Stimulated activated CD8-positive, alpha-beta memory T cell treated with anti-CD3 and anti-CD28 coated beads, Interleukin-7, amount 100 ng/mL, for 1 hour (primary cell): ENCODE measurements at places on chromosomes 5 and 9.

DNA sequence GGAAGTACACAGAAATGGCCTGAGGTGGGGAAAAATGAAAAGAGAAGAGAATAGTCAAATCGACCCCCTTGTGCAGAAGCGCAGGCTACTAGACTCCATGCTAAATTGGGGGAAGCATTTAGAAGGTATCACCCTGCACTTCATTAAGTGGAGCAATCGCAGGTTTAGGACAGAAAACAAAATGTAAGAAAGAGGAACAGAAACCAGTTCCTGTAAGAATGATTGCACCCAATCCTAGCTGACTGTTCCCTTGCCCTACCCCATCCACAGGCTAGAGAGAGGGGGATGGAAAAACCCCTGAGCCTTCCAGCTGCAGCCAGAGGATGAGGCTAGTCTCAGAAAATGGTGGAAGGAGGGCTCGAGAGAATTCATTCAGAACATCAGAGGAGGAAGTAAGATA, 23.9 kb upstream of the PPP1R2B start:
- no peak for DNase-seq

DNA sequence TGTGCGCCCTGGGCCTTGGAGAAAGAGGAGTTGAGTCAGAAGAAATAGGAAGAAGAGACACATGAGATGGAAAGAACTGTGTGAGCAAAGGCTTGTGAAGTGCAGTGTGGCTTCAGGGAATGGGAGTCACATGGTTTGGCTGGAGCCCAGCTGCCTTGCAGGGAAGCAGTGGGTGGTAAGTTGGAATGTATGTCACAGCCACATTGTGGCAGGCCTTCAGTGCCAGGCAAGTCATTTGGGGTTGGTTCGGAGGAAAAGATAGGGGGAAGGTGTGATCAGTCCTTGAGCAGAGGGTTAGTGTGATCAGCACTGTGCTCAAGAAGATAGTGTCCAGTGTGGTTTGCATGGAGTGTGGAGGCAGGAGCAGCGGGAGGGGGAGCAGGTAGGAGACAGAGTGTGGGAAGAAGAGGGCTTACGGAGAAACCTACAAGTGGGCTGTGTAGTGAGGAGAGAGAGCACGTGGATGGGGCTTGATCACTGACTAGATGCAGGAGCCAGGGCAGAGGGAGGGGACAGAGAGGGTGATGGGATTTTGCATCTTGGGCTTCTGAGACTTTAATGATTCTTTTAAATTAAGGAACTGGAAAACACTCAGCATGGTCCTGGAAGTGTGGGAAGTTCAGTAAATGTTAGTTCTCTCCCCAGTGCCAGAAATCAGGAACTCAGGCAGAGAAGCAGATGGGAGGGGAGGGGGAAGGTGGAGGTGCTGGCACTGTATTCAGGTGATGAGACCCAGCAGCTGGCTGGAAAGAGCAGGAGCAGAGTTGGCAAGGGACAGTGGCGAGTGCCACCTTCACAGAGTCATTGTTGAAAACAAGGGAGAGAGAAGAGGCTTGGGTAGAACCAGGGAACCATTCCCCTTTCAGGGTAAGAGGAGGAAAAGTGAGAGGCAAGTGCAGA, 46.6 kb downstream of the ARHGAP26 start:
- no peak for DNase-seq

DNA sequence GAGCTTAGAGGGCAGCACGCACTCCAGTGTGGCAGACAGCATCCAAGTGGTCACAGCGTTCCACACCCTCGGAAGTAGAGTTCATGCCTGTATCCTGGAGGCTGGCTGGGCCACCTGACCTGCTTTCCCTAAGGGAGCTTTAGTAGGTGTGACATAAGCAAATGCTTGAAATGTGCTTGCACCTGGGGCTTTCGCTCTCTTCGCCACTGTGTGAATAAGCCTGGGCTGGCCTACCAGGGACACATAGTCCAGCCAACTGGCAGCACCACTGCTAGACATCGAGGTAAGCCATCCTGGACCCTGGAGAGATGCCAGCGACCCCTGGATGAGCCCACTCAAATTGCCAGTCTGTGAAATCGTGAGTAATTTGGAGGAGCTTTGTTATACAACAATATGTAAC, 24.9 kb upstream of the IRX4 start:
- no peak for DNase-seq

DNA sequence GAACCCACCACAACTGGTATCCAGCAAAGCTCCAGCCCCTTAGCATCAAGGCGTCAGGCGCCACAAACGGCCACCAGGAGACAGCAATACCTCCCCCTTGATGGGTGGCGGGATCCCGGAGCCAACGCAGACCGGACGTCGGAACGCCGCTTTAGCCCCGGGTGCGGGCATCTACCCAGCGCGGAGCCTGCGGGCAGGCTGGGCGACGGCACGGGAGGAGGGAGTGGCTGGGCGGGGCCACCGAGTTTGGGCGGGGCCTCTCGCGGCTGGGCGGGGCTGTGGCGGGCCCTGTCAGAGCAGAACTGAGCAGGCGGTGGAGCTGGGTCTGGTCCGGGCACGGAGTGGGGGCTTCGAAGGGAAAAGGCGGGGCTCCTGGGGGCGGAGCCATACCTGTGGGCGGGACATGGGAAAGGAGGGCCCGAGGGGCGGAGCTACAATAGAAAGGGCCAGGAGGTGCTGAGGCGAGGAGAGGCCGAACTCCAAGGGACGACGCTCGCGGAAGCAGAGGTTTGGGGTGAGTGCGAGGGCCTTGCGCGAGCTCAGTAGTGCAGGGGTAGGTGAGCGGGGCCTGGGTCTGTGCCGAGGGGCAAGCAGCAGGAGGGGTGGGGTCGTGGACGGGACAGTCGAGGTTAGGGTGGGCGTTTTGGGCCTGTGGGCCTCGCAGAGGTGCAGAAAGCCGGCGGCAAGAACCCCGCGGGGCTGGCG, 40.2 kb upstream of the GARNL3 start:
- peak; percentile 73 for DNase-seq

DNA sequence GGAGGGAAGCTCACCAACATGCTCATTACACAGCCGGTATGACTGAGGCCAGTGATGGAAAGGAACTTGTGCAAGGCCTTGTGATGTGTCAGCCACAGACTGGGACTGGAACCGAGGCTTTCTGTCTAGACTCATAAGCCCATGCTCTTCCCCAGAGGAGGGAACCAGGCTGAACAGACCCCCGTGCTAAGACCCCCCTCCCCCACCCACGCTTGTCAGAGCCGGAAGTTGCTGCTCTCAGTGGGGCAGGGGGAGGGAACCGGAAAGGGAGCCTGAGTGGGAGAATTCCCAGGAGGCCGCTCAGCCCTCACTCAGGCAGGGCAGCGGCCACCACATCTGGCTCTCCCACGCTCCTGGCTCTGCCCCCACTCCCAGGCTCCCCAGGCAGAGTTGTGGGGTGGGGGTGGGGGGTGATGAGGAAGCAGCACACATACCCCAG, 4.1 kb upstream of the PDGFRB start:
- no peak for DNase-seq

- DNase-seq = no peak
Observed at GRCh38 chr9:34227445-34227844, 48.6 kb downstream of the UBAP1 start.

GRCh38 chr9:93673021-93673838, 96.8 kb downstream of the PHF2 start:
- no peak for DNase-seq

DNA sequence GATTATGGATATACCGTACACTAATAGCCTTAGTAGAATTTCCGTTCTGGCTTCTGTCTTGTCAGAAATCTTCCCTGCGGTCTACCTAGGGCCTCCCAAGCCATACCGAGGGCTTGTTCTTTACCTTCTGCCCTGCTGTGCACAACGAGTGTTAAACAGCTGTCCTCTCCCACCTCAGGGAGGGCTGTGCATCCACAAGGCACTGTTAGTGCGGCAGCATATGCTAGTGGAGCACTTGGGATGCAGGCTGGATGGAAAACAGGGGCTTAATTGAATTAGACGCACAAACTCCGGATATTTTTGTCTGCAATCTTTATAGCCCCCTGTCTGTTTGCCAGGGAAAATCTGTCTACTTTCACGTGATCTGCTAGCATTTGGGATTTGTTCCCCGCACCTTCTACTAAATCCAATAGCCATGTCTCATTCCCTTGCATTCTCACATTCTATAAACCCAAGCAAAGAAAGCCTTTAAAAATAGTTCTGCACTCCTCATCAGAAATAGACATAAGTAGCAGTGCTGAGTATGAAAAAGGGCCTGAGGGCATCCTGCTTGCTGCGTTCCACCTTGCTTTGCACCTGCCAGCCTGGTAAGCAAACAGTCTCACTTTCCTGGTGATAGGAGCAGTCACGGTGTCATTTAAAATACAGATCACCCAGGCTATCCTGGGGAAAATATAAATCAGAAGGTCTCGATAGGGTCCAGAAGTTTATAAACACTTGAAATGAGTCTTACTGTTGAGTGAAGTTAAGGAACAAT, 382.6 kb downstream of the RASEF start:
- no peak for DNase-seq

DNA sequence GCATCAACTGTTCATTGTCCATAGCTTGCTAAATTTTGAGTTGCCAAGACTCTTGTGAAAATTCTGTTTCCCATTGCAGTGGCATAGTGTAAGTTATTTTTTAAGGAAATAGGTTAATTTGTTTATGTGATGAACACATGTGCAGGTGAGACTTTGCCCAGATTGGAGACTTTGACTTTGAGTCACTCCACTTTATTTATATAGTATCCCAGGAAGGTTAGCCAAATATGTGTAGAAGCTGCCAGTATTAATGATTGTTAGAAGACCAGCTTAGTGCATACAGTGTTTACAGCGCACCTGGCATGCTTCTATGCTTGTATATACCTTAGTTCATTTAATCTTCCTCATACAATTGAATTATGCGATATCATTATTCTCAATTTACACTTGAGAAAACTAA, 51.0 kb downstream of the MTAP start:
- DNase-seq = no peak

DNA sequence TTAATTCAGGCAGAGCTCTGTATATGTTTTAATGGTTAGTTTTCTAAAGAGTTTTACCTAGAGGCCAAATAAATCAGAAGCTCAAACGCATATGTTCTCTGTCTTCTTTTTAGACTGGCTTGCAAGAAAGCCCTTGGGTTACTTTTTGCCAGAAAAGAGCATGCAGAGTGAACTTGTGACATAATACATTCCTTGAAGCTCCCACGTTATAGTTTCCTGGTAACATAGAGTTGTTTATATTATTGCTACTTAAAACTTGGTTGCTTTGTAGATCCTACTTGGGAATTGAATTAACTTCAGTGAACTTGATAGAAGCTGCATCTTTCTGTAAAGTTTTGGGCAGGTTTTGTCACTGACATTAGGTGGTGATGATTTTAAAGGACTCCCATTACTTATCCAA, 102.9 kb downstream of the C9orf152 start:
- no peak for DNase-seq

DNA sequence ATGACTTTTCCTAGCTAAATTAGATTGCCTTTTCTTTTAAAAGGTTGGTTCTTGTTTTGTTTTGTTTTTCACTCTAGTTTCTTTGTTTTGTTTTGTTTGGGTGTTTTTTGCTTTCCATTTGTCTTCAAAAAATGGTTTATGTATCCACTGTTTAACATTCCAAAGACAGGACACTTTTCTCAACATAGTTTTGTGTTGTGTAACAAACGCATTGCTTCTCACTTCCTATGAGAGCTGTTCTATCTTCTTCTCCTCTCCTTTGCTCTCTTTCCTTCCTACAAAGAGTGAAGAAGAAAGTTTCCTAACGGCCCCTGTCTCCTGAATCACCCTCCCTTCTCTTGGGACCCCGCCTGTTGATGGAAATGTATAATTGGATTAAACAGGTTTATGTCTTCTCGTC, 539.7 kb downstream of the ACTL7B start:
- no peak for DNase-seq

- DNase-seq = no peak
Observed at GRCh38 chr5:146254223-146254622, 50.8 kb downstream of the RBM27 start.

DNA sequence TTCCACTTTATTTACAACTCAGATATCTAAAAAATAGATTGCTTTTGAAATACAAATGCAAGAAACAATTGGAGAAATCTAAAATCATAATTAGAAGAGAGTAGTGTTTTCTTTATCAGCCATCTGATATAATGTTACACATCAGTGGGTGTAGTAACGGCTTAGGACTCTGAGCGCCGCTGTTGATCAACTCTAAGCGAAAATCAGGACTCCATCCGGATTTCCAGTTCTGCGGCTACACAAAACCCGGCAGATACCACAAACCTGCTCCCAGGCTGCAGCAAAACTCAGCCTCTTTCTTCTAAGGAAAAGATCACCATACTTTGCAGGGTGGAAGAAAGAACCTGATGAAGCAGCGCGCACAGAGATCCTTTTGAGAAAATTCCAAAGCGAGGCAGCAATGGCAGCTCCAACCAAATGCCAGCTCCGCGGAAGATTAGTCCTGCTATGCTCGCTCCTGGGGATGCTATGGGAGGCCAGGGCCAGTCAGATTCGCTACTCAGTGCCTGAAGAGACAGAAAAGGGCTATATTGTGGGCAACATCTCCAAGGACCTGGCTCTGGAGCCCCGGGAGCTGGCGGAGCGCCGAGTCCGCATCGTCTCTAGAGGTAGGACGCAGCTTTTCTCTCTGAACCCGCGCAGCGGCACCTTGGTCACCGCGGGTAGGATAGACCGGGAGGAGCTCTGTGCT, at the start of gene PCDHGA9:
TSS of gene PCDHGA9 (plus strand) at position 226 of the 691 bp plus-strand sequence. CDS start at position 401, 175 bp downstream.
- no peak for DNase-seq

DNA sequence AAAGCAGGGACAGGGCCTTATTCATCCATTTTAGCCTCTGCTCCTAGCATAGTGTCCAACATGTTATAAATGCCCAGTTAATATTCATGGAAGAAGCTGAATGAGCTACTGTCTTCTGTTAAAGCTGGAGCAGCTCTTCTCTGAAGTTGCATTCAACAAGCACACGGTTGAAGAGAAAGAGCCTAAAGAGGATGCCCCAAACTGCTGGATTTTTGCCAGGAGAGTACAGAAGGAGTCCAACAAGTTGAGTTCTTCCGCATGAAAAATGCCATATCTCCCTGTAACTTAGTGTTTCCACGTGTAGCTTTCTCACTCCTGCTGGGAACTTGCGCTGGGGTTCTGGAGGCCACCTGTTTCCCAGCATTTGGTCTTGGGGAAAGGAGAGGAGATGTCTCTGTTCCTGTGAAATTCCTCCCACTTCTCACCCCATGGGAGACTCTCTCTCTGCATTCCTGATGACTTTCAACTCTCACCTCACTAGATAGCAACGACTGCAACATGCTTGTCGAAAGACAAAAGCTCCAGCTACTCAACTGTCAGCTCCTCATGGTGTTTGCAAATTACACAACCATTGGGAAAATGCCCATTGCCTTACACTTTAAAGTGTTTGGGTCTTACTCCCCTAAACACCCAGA, 122.8 kb downstream of the KIF4B start:
- DNase-seq = no peak

DNA sequence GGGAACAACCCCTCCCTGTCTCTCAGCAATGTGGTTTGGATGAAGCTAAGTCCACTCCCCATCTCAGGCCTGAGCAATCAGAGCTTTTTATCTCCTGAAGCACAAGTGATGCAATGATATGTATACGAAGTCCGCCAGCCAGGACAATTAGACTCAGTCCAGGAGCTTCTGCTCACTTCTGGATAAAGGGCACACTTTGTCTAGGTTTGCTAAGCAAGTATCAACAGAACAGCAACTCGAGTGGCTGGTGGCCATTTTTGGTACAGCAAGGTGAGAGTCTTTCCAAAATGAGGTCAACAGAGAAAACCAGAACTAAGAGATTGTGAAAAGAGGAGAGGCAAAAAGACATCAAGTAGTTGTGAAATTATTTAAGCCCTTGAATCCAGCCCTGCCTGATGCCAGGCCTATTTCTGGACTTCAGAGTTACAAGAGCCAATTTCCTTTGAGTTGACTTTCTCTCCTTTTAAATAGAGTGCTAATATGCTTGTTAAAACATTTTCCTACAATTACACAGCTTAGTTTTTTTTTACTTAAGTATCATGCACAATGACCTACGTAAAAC, 8.2 kb downstream of the NDUFA8 start:
- DNase-seq = no peak
